Activated CD4-positive, alpha-beta T cell treated with anti-CD3 and anti-CD28 coated beads for 1 hour (primary cell): ENCODE measurements at places on chromosomes 2 and 18.

GRCh38 chr2:6640621-6641015 is 225.1 kb downstream of the CMPK2 start:
- DNase-seq: no peak

DNA sequence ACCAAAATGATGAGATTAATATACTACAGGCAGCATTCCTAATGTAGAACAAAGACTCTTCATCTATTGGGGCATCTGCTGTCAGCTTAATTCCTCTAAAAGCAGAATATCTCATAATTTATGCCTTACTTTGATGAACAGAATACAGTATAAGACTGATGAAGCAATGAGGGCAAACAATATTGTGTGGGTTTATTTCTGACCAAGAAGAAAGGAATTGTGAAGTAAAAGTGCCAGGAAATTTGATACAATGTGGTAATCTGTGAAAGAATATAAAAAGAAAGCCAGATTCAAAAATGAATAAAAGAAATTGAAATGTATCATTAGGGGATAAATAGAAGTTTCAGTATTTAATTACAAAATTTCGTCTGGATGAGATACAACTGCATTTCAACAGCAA is 78.8 kb upstream of the TTC21B start:
- DNase-seq: no peak

- no peak for DNase-seq
Observed at GRCh38 chr18:42549596-42549995, 565.9 kb downstream of the RIT2 start.

GRCh38 chr2:114714313-114714712 is 271.9 kb downstream of the DPP10 start:
- DNase-seq: no peak

- no peak for DNase-seq
Observed at GRCh38 chr2:23918837-23919489, 8.0 kb downstream of the ATAD2B start.

DNA sequence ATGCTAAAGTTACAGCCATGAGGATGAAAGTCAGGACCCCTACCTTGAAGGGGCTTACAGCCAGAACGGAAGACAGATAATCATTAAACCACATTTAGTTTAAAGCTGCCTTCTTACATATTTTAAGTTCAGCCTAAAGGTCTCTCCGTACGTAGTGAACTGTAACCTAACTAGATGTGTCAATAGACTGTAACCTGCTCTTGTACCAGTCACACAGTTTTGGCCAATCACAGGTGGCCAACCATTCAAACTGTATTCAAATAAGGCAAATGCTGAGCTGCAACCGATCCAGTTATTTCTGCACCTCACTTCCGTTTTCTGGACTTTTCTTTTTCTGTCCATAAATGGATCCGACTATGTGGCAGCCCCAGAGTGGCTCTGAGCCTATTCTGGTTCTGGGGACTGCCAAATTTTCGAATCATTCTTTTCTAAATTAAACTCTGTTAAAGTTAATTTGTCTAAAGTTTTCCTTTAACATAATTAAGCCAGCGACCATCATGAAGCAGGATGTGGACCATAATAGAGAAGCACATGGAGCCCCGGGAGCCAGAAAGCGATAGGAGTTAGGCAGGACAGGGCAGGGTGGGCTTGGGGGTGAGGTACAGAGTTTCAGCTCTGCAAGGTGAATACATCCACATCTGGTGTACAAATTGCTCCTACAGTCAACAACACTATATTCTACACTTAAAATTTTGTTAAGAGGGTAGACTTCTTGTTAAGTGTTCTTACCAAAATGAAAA is 48.4 kb upstream of the YPEL5 start:
- no peak for DNase-seq
